NCI-H1930 (cell line): ENCODE measurements at places on chromosomes 5 and 9.

DNA sequence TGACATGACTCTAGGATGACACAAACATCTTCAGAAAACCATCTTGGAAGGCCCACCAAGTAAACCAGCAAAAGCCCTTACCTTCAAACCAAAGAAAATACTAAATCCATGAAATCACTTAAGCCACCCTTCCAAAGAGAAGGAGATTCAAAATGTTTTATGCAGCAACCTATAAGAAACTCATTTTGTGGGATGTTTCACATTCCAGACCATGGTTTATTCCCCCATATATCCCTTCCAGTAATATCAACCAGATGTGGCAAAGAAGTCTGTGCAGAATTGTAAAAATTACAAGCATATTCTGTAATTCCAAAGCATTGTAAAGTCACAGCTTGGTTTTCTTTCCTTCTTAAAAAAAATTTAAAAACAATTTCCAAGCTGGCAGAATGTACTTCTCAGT is 117.4 kb downstream of the SLIT3 start:
- DNase-seq, result no peak

- DNase-seq, result no peak
These were observed 757 bp downstream of the TMEM250 start for GRCh38 chr9:136117916-136118319.

GRCh38 chr9:27430750-27431535 is 93.1 kb upstream of the IFNK start:
- no peak for DNase-seq

- DNase-seq, result no peak
These were observed 117.8 kb upstream of the SARDH start for GRCh38 chr9:133855802-133856521.

GRCh38 chr5:40813698-40814281 is 15.6 kb upstream of the PRKAA1 start:
- DNase-seq, result no peak

- DNase-seq, result no peak
These were observed 16.6 kb upstream of the ANP32B start for GRCh38 chr9:97966493-97966892.

GRCh38 chr5:120405286-120405864 is 58.7 kb upstream of the PRR16 start:
- DNase-seq, result no peak

- no peak for DNase-seq
These were observed 297.3 kb upstream of the RIOK2 start for GRCh38 chr5:97480313-97480712.

- DNase-seq, result no peak
These were observed 28.7 kb downstream of the GTF3C4 start for GRCh38 chr9:132698989-132699388.

DNA sequence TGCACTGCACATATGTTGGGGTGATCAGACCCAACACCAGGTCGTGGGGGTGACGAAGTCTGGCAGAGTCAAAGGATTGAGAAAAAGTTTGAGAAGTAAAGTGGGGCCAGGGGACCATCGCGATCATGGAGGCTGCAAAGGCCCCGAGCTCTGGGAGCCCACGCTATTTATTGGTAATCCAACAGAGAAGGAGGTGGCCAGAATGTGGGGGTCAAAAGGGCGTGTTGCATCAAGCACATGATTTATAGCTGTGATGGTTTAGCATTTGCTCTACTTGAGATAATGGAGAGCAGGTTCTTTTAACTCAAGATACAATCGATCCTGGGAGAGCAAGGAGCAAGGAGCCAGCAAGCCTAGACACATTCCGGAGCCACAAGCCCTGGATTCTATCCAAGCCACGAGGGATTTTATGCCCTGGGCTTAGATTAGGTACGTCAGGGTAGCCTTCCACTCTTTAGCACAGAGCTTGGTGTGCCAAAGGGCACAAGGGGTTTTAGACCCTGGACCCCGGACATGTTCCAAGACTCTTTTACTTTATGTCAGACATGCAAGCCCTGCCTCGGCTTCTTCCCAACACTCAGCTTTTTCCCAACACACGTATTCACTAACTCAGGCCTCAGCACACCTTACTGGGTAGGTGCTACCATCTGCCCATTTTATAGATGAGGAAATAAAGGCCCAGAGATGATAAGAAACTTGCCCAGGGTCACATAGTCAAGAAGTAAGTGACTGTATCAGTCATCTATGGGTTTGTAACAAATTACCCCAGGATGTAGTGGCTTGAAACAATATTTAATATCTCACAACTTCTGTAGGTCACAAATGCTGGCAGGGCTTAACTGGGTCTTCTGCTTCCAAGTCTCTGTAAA is 39.5 kb downstream of the NSUN2 start:
- DNase-seq, result no peak

GRCh38 chr5:132473019-132473531 is 17.5 kb downstream of the IRF1 start:
- DNase-seq, result no peak

GRCh38 chr5:27158171-27158570 is 119.8 kb upstream of the CDH9 start:
- DNase-seq, result no peak

DNA sequence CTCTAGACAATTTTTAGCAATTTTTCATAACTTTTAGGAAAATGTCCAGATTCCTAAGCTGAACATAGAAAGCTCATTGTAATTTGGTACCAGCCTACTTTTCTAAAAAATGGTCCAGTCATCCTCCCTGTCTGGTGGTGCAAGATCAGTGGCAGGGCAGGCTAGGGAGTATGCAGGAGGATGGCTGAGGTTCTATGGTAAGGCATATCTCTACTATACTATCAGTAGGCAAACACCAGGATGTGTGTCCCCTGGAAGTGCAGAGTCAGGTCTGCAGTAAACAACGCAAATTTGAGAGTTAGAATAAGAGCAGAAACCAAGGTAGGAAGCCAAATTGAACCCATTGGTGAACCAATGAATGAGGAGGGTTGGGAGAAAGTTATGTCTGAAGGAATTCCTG is 22.8 kb upstream of the RFX3 start:
- DNase-seq, result no peak

- no peak for DNase-seq
These were observed 26.2 kb downstream of the RAD23B start for GRCh38 chr9:107309271-107309670.

GRCh38 chr9:18826248-18826647 is 206.8 kb downstream of the SAXO1 start:
- DNase-seq, result no peak

- DNase-seq, result no peak
These were observed 365.7 kb upstream of the PRR16 start for GRCh38 chr5:120098426-120098825.

- DNase-seq, result no peak
These were observed 134.5 kb upstream of the SPEF2 start for GRCh38 chr5:35483191-35483590.

- no peak for DNase-seq
These were observed 13.9 kb downstream of the IDNK start for GRCh38 chr9:83636813-83637212.

GRCh38 chr5:116976767-116977166 is 402.1 kb upstream of the SEMA6A start:
- DNase-seq, result no peak

DNA sequence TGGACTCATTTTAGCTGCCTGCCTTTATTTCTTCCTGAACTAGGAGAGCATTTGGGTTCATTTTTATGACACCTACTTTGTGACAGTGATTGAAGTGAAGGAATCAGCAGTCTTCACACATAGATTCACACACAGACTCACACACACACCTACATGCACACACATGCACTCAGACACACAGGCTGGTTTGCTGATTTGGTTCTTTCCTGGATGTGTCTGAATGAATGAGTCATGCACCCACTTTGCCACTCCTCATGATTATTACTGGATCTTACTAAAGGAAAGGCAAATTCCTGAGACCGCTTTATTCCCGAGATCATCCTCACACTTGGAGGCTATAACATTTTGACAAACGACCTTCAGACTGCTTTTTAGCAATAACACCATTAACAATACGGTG is 529.5 kb downstream of the AGTPBP1 start:
- no peak for DNase-seq

- peak; percentile 75 for DNase-seq
These were observed 109.5 kb downstream of the TENT4A start for GRCh38 chr5:6822556-6823343.

GRCh38 chr9:127741831-127742434 is 6.8 kb upstream of the TOR2A start:
- DNase-seq, result no peak

DNA sequence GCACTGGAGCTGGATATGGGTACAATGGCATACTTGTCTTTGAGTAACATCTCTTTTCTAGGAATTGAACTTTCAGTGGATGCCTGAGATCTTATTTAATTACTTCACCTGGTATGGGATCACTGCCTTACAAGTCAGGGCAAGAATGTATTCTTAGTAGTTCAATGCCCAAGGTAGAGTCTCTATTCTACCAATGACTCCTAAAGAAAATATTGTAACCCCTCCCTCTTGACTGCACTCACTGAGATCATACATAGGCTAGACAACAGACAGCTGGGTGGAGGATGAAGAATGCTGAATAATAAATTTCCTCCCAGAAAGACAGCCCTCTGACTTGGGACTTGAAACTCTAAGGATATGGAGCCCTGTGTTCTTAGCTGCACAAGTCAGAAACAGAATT is 1216.3 kb upstream of the ACO1 start:
- no peak for DNase-seq

- DNase-seq, result peak; percentile 51
These were observed 466.1 kb downstream of the TLR4 start for GRCh38 chr9:118170032-118170955.

DNA sequence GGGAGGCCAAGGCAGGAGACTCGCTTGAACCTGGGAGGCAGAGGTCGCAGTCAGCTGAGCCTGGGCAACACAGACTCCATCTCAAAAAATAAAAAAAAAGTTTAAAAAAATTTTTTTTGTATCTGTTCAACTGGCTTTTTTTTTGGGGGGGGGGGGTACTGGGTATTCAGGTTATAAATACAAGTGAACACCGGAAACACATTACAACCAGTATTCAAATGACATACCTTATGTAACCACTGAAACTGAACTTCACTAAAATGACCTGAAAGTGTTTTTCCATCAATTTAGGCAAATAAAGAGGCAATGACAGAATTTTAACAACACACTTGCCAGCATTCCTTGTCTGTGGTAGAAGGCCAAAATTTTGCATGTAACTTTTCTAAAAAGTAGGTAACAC is 33.5 kb downstream of the STRBP start:
- DNase-seq, result no peak

GRCh38 chr5:171867786-171868185 is 82.2 kb downstream of the SMIM23 start:
- DNase-seq, result no peak
